SHP77 (cell line): ENCODE measurements at places on chromosomes 6 and 20.

DNA sequence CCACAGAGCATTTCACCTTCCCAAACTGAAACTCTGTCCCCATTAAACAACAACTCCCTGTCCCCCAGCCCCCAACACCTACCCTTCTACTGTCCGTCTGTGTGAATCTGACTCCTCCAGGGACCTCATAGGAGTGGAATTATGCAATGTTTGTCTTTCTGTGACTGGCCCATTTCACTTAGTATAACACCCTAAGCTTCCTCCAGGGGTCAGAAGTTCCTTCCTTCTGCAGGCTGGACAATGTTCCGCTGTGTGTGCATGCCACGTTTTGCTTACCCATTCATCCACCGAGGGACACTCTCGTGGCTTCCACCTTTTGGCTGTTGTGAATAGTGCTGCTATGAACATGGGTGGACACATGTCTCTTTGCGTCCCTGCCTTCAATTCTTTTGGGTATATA is 37.6 kb upstream of the MPC1 start:
- no peak for DNase-seq

DNA sequence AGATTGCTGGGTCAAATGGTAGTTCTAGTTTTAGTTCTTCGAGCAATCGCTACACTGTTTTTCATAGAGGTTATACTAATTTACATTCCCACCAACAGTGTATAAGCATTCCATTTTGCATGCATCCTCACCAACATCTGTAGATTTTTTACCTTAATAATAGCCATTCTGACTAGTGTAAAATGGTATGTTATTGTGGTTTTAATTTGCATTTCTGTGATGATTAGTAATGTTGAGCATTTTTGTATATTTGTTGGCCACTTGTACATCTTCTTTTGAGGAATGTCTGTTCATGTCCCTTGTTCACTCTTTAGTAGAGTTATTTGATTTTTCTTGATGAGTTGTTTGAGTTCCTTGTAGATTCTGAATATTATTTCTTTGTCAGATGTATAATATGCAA is 236.2 kb downstream of the GRM1 start:
- DNase-seq, result no peak

GRCh38 chr20:44650771-44651433 is 597 bp downstream of the ADA start:
- DNase-seq, result no peak

DNA sequence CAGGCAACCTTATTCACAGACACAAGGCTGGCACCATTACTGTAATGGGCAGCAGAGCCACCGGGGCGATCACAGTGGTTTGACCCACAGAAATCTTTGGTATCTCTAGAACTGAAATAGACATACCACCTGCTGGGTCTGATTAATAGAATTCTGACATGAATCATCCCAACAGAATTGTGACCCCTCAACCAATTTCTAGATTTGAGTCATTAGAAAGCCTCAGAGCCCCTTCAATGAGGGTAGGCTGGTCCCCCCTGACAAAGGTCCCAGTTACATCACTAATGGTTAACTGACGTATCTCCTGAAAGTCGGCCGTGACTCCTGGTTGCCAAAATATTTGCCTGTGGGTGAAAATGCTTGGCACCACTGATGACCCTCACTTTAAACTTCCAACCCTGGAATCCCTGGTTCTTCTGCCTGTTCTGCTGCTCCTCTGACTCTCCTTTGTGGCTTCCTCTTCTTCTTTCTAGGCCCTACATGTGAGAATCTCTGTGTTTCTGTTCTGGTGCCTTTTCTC is 124.9 kb upstream of the ARID1B start:
- no peak for DNase-seq

DNA sequence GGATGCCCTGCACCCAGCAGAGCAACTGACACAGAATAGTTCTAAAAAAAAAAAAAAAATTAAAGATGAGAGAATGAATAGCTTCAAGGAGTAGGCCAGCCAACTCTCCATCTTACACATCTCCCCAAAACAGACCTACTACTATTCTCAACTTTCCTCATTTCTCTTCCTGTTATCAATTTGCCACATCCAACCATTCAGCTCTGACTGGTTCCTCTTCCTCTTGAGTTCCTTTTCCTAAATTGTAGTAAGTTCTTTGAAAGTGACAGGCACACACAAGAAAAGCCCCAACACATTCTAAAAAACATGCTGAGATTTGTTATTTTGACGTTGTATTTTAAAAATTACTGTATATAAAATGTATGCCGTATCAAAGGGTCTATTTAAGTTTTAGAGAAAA is 117.2 kb downstream of the PDSS2 start:
- no peak for DNase-seq

- DNase-seq, result no peak
Measured at GRCh38 chr20:45965169-45966002, 6.6 kb downstream of the ZNF335 start.
